ENCODE measurements at places on chromosomes 1 and 21.

GRCh38 chr1:8345621-8346415 is 27.9 kb downstream of the SLC45A1 start:
- no peaks in the 10 kb centered on the region for H3K27me3 ChIP-seq
- peak; percentile 33 for DNase-seq
- peaks cover 16% of the 10 kb centered on the region for H3K4me1 ChIP-seq
- H3K27ac ChIP-seq, result no peak overlapping the region
- no peaks in the 10 kb centered on the region for H3K36me3 ChIP-seq
- no peak overlapping the region for H3K4me3 ChIP-seq

DNA sequence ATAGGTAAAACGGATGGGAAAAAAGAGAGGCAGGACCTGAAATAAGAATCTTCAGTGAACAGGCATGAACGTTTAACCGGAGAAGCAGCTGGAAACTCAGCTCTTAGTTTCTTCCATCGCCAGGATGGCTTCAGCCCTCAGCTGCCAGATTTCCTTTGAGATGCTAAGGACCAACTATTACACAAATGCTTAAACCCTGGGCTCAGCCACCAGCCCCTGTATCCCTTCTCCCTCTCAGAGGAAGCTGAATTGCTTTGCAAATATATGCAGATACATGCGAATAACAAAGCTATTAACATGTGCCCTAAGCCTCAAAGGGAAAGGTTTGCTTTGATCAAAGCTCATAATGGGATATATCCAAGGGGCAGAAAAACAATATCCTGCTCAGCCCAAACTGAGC is 515.1 kb downstream of the OMA1 start:
- H3K36me3 ChIP-seq, result no peaks in the 10 kb centered on the region
- no peak for DNase-seq
- H3K27me3 ChIP-seq, result no peaks in the 10 kb centered on the region
- H3K4me3 ChIP-seq, result no peak overlapping the region
- no peak overlapping the region for H3K27ac ChIP-seq

GRCh38 chr1:11645670-11646265 is 8.5 kb downstream of the FBXO2 start:
- no peak overlapping the region for H3K27ac ChIP-seq
- H3K4me1 ChIP-seq, result no peaks in the 10 kb centered on the region
- H3K27me3 ChIP-seq, result no peaks in the 10 kb centered on the region
- no peaks in the 10 kb centered on the region for H3K36me3 ChIP-seq
- H3K4me3 ChIP-seq, result no peak overlapping the region
- peak; percentile 82 for DNase-seq

DNA sequence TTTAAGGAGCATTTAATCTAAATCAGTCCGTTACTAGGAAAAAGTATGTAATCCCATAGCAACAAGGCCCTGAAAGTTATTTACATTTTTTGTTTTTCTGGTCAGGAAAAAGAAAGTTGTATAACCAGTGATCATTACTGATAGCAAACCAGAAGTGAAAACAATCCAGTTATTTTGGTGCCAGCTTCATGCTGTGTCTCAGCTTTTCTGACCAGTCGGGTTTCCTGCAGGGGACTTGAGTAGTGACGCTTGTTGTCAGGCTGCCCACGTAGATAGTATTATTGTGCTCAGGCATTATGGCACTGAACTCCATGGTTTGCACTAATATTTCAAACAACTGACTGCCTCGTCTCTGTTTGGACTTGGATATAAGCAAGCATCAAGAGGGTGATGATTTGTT is 55.2 kb downstream of the SASS6 start:
- H3K36me3 ChIP-seq, result no peaks in the 10 kb centered on the region
- no peaks in the 10 kb centered on the region for H3K27me3 ChIP-seq
- no peak overlapping the region for H3K27ac ChIP-seq
- no peak for DNase-seq
- peaks cover 2% of the 10 kb centered on the region for H3K4me1 ChIP-seq

- no peaks in the 10 kb centered on the region for H3K4me1 ChIP-seq
- no peak overlapping the region for H3K27ac ChIP-seq
- no peaks in the 10 kb centered on the region for H3K36me3 ChIP-seq
- H3K4me3 ChIP-seq, result no peak overlapping the region
- DNase-seq, result no peak
- H3K27me3 ChIP-seq, result peaks cover 2% of the 10 kb centered on the region
Measured at GRCh38 chr1:97245682-97246081, 524.1 kb downstream of the PTBP2 start.
